ENCODE measurements at places on chromosomes 4 and X.

- DNase-seq = no peak
Observed at GRCh38 chrX:16284842-16285241, 117.6 kb downstream of the MAGEB17 start.

GRCh38 chr4:150863456-150863855 is 151.6 kb downstream of the LRBA start:
- DNase-seq = no peak

- DNase-seq = no peak
Observed at GRCh38 chrX:153512501-153512893, 4.9 kb upstream of the ATP2B3 start.

GRCh38 chr4:40179360-40179759 is 17.5 kb upstream of the RHOH start:
- DNase-seq = no peak

- no peak for DNase-seq
Observed at GRCh38 chrX:117510453-117510852, 606.2 kb downstream of the KLHL13 start.

- no peak for DNase-seq
Observed at GRCh38 chr4:157779081-157779480, 393.7 kb downstream of the GASK1B start.

- DNase-seq = no peak
Observed at GRCh38 chrX:33725535-33726210, 406.4 kb downstream of the FAM47A start.

GRCh38 chr4:124191329-124191728 is 521.2 kb downstream of the ANKRD50 start:
- DNase-seq = no peak

DNA sequence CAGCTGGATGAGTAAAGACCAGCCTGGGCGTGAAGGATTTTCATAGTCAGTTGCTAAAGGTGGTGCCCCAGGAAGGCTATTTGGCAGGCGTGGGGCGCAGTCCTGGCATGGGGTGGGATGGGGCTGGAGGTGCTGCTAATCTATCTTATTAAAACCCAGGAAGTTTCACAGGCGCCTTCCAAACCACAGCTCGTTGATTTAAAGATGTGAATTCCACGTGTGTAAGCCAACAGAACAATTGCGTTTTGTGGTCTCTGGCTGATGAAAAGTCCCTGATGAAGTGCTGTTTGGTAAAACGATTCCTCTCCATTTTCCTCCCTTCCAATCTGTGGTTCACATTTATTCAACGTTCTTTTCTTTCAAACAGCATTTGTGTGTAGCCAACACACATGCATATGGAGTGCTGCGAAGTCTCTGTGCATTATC is 105.0 kb downstream of the TBL1X start:
- no peak for DNase-seq

DNA sequence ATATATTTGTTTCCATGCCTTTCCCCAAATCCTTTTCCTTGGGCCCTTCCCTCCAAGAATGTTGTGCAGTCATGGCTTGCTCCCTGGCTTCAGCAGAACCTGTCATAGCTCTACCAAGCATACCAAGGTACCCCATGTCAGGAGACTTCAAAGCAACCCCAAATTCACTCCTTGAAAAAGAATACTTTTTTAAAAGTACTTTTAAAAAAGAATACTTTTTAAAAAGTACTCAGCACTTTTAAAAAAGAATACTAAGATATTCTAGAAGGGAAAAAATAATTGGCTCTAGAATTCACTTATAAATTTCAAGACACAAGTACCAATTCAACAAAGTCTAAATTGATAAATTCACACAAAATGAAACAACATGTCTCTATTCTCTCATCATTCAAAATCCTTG is 76.0 kb downstream of the NR3C2 start:
- no peak for DNase-seq

- DNase-seq = no peak
Observed at GRCh38 chrX:125298871-125299270, 20.8 kb upstream of the TEX13C start.

GRCh38 chrX:123405231-123405630 is 221.2 kb downstream of the GRIA3 start:
- DNase-seq = no peak

- no peak for DNase-seq
Observed at GRCh38 chrX:28979877-28980276, 392.6 kb downstream of the IL1RAPL1 start.

DNA sequence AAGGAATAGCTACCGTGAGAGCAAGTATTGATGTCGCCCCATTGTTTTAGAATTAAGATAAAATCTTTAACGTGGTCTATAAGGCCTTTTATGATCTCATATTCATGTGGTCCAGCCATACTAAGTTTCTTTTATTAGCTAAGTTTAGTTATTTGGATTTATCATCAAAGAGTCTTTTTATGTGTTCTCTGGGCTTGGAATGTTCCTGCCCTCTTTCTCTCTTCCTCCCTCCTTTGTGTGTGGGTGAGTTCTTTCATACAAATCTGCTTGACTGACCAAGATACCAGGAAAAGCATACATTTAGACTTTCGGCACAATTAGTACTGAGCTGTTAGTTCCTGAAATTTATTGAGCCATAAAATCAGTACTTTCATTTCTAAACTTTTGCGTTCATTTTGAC is 11.3 kb downstream of the TDO2 start:
- DNase-seq = no peak

- no peak for DNase-seq
Observed at GRCh38 chr4:126752702-126753101, 880.1 kb upstream of the INTU start.

DNA sequence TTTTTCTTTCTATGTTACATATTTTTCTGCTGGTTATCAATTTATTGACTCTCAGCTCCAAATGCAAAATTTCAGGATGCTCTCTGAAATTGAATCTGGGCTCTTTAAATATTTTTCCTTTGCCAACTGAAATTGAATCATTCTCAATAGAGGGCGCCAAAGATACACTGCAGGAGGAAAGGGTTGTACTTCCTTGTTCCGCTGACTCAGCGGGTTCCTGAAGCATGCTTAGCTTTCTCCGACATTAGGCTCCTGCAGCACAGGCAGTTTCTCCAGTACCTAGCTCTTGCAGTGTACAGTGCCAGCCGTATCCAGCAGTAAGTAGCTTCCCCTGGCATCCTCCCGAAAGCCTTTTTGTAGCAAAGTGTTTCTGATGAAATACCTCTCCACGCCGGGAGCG is 28.8 kb upstream of the CFAP47 start:
- no peak for DNase-seq

GRCh38 chr4:56130606-56131155 is 181.9 kb downstream of the CEP135 start:
- DNase-seq = no peak

- DNase-seq = no peak
Observed at GRCh38 chrX:134562002-134562401, 96.3 kb downstream of the PLAC1 start.

GRCh38 chr4:135184715-135185114 is 983.1 kb upstream of the PABPC4L start:
- DNase-seq = no peak

GRCh38 chrX:149865390-149865789 is 15.6 kb upstream of the MAGEA8 start:
- DNase-seq = no peak

DNA sequence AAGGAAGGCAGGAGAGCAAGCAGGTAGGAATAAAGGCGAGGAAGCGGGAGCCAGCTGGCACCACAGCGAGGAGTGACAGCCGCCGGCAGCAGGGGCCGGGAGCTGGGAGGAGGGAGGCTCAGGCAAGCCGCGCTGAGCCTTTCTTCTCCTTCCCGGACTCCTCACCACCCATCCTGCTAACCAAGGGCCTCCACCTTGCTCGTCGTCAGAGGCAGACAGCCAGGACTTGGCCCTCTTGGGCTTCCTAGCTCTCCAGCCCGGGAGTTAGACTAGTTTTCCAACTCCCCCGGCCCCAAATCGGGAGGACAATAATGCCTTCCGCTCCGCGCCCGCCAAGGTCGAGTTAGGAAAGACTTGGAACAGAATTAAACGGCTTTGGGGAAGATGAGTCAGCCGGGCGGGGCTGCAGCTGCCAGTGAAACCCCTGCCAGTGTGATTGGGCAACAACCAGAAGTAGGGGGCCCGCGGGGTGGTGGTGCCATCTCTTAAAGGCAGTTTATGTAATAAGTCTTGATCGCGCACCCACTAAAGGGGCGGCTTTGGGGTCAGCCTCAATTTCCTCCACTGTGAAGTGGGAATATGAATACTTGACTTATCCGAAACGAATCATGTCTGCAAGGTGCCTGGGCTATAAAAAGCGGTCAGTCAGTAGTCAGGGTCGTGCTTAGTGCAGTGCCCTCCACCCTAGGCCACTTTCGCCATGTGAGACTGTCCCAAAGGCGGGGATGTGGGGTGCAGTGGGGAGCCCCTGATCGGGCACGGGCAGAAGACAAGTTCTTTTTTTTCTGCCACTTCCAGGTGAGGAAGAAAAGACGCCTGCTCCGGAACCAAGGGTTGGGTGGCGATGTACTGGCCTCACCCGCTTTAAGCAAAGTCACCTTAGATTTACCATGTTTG is 6.7 kb upstream of the HSD17B10 start:
- DNase-seq = no peak

GRCh38 chr4:150943126-150943525 is 72.0 kb downstream of the LRBA start:
- DNase-seq = no peak

DNA sequence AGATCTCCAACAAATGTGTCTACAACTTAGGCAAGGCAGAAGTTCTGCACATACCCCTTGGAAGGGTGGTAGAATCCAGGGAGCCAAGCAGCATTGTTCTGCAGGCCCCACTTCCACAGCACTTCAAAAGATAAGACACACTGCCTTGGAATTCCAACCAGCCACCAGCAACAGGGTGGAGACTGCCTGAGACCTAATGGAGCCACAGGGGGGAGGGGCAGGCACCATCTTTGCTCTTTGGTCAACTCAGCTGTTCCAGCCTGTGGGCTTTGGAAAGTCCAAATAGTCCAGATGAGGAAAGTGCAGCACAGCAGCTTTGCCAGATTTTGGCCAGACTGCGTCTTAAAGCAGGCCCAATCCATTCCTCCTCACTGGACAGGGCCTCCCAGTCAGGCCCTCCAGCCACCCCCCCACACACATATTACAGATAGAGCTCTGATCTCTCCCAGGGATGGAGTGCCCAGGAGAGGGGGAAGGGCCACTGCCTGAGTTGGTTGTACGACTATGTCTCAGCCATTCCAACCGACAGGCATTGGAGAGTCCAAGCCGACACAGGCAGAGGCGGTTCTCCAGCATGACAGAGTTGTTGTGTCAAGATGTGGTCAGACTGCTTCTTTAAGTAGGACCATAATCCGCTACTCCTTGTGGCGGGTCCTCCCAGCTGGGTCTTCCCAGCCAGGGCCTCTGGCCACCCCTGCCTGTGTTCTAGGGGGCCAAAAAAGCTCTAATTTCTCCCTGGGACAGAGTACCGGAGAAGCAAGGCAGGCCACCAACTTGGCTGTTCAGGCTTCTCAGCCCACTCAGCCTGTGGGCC is 42.5 kb upstream of the ANTXR2 start:
- DNase-seq = no peak

DNA sequence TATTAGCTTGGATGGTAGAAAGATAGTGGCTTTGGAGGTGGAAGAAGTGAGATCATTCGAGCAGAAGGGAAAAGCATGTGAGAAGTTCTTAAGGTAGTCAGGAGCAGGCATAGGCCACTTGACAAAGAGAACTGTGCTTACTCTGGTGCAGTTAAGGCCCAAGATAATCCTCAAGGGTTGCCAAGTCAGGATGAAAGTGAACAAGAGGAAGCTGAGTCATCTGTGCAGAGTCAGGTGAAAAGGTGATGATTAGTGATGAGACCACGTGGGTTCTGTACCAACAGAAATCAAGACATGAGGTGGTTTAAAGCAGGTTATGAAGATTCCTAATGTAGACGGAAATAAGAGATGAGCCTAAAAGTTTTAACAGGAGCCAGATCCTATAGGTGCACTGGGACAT is 369.8 kb downstream of the DTHD1 start:
- no peak for DNase-seq

DNA sequence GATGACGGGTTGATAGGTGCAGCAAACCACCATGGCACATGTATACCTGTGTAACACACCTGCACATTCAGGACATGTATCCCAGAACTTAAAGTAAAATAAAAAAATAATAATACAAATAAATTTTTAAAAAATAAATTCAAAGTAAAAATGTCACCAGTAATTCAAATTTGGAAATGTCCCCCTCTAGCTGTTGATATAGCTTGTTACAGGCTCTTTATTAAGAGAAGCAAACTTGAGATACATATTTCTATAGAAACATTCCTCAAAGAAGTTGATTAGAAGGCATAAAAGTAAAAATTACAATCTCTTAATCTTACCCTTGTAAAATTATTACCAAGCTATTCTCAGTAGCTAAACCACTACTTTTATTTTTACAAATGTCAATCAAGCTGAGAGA is 1397.0 kb downstream of the FAM133A start:
- DNase-seq = no peak

- DNase-seq = no peak
Observed at GRCh38 chr4:147836807-147837206, 104.9 kb downstream of the ARHGAP10 start.

DNA sequence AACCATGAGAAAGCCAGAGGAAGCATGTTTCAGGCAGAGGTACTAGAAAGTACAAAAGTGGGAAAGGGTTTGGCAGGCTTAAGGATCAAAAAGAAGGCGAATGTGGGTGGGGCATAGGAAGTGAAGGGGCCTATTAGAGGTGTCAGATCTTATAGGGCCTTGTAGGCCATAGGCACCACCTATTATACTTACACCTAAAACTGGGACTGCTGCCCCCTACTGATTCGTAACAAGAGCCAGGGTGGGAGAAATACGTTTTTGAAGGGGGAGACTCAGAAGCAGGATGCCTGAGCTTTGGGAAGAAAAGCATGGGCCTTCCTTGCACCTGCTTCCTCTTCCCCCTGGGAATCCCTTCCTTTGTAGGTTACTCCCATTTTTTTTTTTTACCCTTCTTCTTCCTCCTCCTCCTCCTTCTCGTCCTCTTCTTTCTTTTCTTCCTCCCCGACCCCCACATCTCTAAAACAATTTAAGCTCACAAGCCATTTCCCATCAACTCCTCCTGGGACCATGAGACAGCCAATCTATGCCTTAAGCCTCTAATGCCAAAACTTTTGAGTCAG is 40.7 kb upstream of the GPC3 start:
- no peak for DNase-seq

GRCh38 chr4:108762559-108763225 is at the start of gene ETNPPL:
ETNPPL (minus strand) TSS chr4:108763053; CDS start chr4:108762898, 155 bp downstream.
- no peak for DNase-seq

GRCh38 chrX:37782359-37782758 is 2.5 kb downstream of the CYBB start:
- DNase-seq = no peak

DNA sequence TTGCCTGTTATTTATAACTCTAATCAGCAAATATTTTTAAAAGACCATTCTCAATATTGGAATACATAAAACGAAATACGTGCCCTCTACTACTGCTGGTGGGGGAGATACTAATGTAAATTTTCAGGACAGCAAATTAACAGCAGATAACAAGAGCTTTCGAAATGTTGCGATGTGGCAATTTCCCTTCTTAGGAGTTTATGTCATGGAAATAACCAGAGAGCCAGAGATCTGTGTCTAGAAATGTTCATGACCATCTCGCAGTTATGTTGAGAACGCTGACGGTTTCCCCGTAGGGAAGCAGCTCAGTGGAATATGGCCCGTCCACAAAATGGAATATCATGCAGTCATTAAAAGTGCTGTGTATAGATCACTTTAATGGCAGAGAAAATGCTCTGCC is 238.4 kb upstream of the PSAPL1 start:
- DNase-seq = no peak

GRCh38 chr4:1048773-1049590 is 37.6 kb downstream of the FGFRL1 start:
- no peak for DNase-seq
